ENCODE measurements at places on chromosomes 1 and 21. TPM values are rescaled to one million over a fixed set of nuclear protein-coding genes. Genes with fewer than 3 reads are reported as not detected.

Gene PTGFR
- total RNA-seq: 0.09 TPM

Gene CELA2A
- not detected for total RNA-seq

Gene PMVK
- 11.3 TPM for total RNA-seq

Gene VHLL
- total RNA-seq: 0.11 TPM

Gene RPL22
- total RNA-seq: 255 TPM

Gene INSRR
- total RNA-seq: not detected

Gene DNAJC28
- 1.8 TPM for total RNA-seq

Gene EFNA3
- total RNA-seq: 1.4 TPM

Gene GNG4
- total RNA-seq: 0.43 TPM

Gene RIIAD1
- total RNA-seq: not detected

Gene CFH
- 1.3 TPM for total RNA-seq

Gene RSPH1
- total RNA-seq: not detected

Gene RASAL2
- total RNA-seq: 17.4 TPM

Gene PGD
- total RNA-seq: 48.8 TPM

Gene FABP3
- total RNA-seq: 0.43 TPM

Gene TMEM51
- total RNA-seq: 10.4 TPM

Gene IGSF3
- 40.5 TPM for total RNA-seq

Gene MATN1
- total RNA-seq: not detected

Gene TMEM125
- not detected for total RNA-seq

Gene LHX8
- not detected for total RNA-seq

Gene PIP5K1A
- 40.1 TPM for total RNA-seq

Gene SLC6A17
- total RNA-seq: 1.0 TPM

Gene CCDC185
- not detected for total RNA-seq

Gene ZFP69
- total RNA-seq: 1.8 TPM

Gene CFHR4
- not detected for total RNA-seq

Gene GBP4
- total RNA-seq: 0.54 TPM

Gene KCNQ4
- not detected for total RNA-seq

Gene AP4B1
- 19.4 TPM for total RNA-seq

Gene OLFML3
- 1.4 TPM for total RNA-seq

Gene MORN1
- total RNA-seq: 5.5 TPM

Gene LORICRIN
- not detected for total RNA-seq

Gene PLOD1
- 107 TPM for total RNA-seq

Gene PKNOX1
- 9.2 TPM for total RNA-seq

Gene AMY1B
- total RNA-seq: not detected

Gene DMRTA2
- total RNA-seq: under 0.01 TPM

Gene TNFRSF9
- under 0.01 TPM for total RNA-seq

Gene MMEL1
- total RNA-seq: 2.3 TPM

Gene AMY2A
- not detected for total RNA-seq

Gene MECR
- 9.5 TPM for total RNA-seq

Gene HSPA13
- 48.0 TPM for total RNA-seq

Gene AVPR1B
- not detected for total RNA-seq

Gene PGLYRP4
- not detected for total RNA-seq

Gene PDC
- not detected for total RNA-seq

Gene PYHIN1
- not detected for total RNA-seq
